Hepatocyte (in vitro differentiated cells): ENCODE measurements at places on chromosomes 6 and 20.

- DNase-seq: peak; percentile 91
Measured at GRCh38 chr20:62952373-62952967, at the start of gene SLC17A9. Gene SLC17A9, plus strand, starts transcription at chr20:62952709. Its CDS starts 122 bp downstream, at chr20:62952831.

GRCh38 chr6:146090474-146090873 lies 61.6 kb downstream of the GRM1 start:
- no peak for DNase-seq

DNA sequence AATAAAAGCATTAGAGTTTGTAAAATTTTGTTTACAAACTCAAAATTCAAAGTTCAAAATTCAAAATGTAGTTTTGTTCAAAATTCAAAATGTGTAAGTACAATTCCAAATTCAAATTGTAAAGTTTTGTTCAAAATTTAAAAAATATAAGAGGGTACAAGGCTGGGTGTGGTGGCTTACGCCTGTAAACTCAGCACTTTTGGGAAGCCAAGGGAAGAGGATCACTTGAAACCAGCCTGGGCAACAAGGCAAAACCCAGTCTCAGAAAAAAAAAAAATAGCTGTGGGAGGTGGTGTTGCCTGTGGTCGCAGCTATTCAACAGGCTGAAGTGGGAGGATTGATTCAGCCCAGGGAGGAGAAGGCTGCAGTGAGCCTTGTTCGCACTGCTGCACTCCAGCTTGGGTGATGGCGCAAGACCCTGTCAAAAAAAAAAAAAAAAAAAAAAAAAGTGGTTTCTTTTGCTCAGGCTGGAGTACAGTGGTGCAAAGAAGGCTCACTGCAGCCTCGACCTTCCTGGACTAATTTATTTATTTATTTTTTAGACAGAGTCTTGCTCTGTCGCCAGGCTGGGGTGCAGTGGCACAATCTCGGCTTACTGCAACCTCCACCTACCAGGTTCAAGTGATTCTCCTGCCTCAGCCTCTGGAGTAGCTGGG lies 5.4 kb upstream of the ZBTB12 start:
- DNase-seq: no peak

- no peak for DNase-seq
Measured at GRCh38 chr6:30689985-30690384, 799 bp downstream of the NRM start.

- no peak for DNase-seq
Measured at GRCh38 chr6:124066946-124067552, 263.4 kb downstream of the NKAIN2 start.

- DNase-seq: no peak
Measured at GRCh38 chr6:79111549-79111948, 33.5 kb upstream of the PHIP start.

- DNase-seq: no peak
Measured at GRCh38 chr20:19415786-19416185, 203.3 kb downstream of the SLC24A3 start.

- no peak for DNase-seq
Measured at GRCh38 chr20:60868316-60868891, 383.7 kb upstream of the CDH4 start.

GRCh38 chr6:158717341-158718330 lies 67.8 kb downstream of the SYTL3 start:
- no peak for DNase-seq

GRCh38 chr6:6512711-6513110 lies 75.8 kb upstream of the LY86 start:
- DNase-seq: no peak

DNA sequence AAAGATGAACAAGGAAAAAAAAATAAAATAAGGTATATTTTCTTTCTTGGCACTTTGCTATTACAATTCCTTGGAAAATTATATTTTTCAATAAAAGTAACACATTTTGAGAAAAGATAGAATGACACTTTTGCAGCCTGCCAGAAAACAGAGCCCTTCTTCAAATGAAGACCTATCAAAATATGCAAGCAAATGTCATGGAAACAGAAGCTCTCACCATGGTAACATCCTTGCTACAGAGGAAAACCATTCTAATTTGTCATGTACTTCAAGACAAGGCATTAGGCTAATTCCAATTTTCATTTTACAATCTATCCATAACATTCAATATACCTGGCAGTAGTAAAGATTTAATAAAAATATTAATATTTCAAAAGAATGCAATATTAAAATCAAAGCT lies 177.9 kb downstream of the RNGTT start:
- no peak for DNase-seq

DNA sequence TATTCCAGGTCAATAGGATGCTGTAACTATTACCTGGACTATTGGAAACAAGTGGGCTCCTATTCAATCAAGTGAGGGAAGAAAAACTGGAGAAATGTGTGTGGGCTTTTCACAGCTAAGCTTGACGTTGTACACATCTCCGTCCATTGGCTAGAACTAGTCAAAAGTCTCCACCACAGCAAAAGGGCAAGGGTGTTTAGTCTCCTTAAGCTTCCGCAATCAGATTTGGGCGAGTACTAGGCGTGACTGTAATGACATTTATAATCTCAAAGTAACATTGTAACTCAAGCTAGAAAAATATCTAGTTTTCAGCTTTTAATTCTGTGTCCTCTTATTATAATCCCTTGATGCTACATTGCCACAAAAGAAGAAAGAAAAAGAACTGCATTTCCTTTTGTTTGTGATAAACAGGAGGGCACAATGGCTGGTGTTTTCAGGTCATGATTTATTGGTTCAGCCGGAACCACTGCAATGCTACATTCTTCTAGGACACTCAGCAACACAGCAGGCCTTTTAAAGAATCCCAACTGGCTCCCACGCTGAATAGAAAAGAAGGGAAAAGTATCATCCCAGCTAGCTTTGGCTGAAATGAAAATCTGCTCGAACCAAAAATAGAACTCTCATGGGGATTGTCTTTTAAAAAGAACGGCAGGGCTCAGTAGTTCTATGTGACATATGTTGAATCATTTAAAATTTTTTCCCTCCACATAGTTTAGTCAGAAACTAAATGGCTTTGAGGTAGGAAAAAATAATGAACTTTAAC lies 387.7 kb downstream of the BTBD3 start:
- DNase-seq: no peak
